Activated CD4-positive, CD25-positive, alpha-beta regulatory T cell (primary cell): ENCODE measurements at places on chromosomes 5 and 9.

GRCh38 chr9:136531186-136531903, 14.5 kb downstream of the NOTCH1 start:
- no peak for DNase-seq

- DNase-seq, result no peak
Observed at GRCh38 chr5:14983666-14984441, 112.3 kb upstream of the ANKH start.

DNA sequence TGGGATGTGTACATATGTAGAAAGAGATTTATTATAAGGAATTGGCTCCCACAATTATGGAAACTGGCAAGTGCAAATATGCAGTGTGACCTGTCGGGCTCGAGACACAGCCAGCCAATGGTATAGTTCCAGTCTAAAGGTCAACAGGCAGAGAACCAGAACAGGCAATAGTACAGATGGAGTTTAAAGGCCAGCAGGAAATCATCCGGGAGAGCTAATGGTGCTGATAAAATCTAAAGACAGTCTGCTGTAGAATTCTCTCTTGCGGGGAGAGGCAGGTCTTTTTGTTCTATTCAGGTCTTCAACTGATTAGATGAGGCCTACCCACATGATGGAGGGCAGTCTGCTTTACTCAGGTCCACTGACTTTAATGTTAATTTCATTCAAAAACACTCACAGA, 21.8 kb downstream of the ANKRD31 start:
- DNase-seq, result no peak

GRCh38 chr9:87290241-87291052, 207.2 kb upstream of the DAPK1 start:
- no peak for DNase-seq

DNA sequence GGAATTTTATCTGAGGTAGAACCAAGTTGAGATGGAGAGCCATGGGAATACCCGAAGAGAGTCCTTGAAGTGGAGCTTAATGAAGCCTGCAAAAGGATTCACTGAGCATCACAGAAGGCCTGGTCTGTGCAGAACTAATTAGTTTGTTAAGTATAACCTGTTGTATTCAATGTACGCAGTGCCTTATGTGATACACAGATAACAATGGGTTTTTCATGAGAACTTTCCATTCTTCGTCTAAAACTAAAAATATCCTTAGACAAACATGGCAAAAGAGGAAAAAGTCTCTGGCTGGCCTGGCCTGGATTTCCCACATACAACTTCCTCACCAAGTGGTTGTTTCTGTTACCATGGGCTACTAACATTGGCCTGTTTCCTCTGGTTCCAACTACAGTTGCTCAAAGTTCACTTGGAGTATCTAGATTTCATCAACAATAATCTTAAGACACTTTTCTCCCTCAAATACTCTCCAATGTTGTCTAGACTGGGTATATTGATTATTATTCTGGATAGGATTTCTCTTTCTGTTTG, 237.6 kb upstream of the ZNF462 start:
- DNase-seq, result no peak
